Hematopoietic multipotent progenitor cell treated with erythropoietin and hydrocortisone succinate and interleukin-3 and kit ligand, for 17 days (in vitro differentiated cells): ENCODE measurements at places on chromosomes 2 and 18.

DNA sequence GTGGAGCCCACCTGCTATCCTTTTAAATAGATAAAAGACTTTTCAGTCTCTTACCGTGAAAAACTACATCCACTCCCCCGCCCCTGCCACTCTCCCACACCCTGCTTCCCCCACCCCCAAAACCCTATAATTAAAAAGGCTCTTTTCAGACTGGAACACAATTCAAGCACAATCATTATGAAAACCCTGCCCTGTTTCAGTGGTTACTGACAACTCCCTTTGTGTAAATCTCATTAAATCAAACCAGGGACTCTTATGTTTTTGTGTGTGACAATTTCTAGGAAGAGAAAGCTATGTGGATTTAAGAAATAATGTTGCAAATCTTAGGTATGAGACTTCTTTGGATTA is 21.0 kb upstream of the ZNF532 start:
- DNase-seq: no peak

GRCh38 chr2:23007631-23008235 is 377.2 kb upstream of the KLHL29 start:
- DNase-seq: no peak

- no peak for DNase-seq
Observed at GRCh38 chr2:101515477-101515876, 40.6 kb upstream of the RFX8 start.

DNA sequence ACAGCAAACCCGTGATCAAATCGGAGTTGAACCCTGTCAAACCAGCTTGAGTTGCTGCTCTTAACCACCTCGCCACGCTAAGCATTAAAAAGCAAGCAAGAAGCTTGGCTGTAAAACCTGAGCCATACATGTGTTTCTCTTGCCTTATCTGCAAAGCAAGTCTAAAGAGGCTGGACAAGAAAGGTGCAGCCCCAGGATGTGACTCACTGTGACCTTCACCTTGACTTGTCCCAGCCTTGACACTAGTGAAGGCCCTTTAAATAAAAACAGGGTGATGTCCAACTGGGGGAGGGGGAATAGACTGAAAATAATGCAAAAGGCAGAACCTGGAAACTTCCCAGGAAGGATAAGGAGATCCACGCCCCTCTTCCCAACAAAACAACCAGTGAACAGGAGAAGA is 127.6 kb upstream of the NPAS2 start:
- no peak for DNase-seq

DNA sequence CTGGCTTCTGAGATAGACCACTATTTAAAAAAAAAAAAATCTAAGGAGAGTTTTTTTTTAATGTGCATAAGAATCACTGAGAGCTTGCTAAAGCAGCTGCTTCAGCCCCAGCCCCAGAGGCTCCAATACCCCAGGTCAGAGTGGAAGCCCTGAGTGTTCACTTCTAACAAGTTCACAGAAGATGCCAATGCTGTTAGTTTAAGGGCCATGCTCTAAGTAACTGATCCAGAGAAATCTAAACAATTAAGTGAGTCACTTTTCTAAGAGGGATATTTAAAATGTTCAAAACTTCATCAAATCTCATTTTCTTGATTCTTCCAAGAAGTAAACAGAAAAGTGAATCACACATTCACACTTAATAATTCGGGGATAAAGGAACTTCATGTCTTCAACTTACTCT is 126.4 kb upstream of the CD226 start:
- no peak for DNase-seq

- DNase-seq: no peak
Observed at GRCh38 chr2:64952096-64952495, 37.1 kb upstream of the SLC1A4 start.
